ENCODE measurements at places on chromosomes 3 and 15.

DNA sequence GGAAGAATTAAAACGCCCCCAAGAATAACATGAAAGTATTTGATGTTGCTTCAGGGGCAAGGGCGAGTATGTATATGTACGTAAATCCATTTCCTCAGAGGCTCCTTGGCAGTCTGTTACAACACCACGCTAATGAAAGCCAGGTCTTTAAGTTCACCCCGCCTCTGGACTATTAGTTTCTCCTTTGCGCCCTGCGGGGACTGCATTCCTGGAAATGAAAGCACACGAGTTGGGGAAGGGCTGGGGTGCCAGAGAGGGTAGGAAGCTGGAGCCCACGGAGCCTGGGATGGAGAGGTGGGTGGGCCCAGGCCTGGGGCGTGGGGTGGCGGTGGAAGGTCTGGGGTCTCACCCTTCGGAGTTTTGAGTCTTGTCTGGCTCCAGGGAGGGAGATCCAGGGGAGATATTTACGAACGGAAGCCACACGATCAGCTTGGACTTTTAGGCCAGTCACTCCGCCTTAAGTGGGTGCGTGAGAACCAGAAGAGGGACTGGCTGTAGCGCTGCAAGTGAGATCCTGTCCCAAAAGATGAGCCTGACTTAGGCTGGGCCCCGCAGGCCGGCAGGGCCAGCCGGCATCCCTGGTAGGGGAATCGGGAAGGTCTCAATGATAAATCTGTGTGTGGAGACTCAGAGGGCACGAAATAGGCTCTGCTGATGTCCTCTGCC, 1.6 kb upstream of the PLCL2 start:
- DNase-seq, result no peak

DNA sequence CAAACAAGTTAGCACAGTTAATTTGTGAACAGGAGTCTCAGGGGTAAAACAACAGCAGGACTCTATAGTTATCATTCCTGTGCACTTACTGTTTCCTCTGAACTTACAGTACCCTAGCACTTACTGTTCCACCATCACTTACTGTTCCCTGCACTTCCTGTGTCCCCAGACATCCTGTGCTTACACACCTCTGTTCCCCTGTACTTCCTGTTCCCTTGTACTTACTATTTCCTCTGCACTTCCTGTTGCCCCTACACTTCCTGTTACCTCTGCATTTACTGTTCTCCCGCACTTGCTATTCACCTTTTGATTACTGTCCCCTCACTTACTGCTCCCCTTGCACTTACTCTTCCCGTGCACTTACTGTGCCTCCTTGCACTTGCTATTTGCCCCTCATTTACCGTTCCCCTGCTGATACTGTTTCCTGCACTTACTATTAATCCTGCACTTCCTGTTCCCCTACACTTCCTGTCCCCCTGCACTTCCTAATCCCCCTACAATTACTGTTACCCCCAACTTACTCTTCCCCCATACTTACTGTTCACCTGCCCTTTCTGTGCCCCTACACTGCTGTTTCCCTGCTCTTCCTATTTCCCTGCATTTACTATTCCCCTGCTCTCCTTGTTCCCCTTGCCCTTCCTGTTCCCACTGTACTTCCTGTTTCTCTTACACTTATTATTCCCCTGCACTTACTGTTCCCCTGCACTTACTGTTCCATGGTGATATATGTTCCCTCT, 30.3 kb downstream of the TPRA1 start:
- DNase-seq, result no peak

- no peak for DNase-seq
These were observed 53.4 kb upstream of the PRICKLE2 start for GRCh38 chr3:64278625-64279024.

GRCh38 chr3:112114576-112115160, 18.4 kb downstream of the GCSAM start:
- DNase-seq, result no peak

- DNase-seq, result no peak
These were observed 9.4 kb upstream of the ANPEP start for GRCh38 chr15:89823836-89824606.

- DNase-seq, result no peak
These were observed 114.2 kb downstream of the AGBL1 start for GRCh38 chr15:86193716-86194380.

DNA sequence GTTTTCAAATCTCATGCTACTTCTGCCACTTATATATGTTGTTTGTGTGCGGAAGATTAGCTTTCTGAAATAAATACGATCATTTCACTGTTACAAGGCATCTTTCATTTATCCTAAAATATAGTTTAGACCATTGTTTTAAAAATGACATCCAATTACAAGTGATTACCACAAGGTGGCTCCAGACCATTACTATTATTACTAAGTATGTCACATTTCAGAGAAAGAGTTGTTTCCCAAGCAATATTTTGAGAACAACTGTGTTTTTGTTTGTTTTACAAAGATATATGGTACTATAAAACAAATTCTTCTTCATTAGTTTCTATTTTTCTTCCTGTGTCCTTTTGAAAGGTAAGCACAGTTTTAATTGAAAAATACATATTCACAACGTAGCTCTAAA, 136.0 kb upstream of the RAP2B start:
- DNase-seq, result no peak

DNA sequence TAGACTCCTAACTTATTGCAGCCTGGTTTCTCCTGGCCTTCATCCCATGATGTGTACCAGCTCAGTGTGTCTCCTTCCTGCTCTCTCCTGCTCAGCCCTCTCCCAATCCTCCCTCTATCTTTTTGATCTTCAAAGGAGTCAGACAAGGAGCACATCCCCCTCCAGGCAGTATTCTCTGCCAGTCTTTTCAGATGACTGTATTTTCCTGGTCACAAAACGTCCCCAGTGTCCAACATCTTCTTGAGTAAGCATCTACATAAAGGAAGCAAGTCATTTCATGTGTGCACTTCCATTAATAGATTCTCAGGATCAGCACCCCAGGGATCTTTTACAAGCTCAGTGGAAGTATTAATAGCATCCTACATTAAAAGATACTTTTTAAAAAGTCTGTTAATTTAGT, 148.9 kb upstream of the THBS1 start:
- no peak for DNase-seq

GRCh38 chr3:32323604-32324003, 68.0 kb upstream of the CMTM7 start:
- no peak for DNase-seq

DNA sequence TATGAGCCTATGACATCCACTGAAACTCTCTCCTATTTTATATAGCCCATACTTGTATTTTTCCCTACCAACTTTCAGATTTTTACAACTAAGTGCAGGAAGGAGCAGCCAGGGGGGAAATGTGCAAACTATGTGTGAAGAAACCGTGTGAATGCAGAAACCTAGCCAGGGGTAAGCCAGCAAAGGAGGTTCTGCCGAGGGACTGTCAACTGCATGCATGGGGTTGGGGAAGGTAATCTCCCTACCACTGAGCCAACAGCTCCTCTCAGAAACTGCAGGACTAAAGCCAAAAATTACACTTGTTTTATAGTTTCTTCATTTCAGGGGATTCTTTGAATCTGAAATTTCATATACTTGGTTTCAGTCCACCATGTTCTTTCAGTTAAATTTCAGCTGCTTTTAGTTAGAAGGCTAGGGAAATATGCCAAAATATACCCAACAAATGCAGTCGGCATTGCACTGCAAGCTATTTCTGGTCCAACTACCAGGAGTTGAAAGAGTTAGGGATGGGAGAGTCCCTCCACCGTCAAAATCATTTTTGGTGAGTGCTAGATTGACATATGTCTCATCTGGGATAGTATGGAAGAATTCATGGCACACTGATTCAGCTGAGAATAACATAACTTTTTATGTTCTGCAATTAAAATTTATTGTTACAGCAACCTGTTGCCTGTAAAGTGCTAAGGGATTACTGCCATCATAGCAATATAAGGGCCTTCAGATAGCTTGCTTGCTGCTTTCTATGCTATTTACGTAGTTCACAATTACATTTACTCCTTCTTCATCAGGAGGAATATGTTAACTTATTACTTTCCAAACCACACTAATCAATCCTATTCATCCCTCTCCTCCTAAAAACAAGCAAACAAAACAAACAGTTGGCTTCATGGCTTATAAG, 904.2 kb downstream of the ROBO1 start:
- no peak for DNase-seq

- DNase-seq, result peak; percentile 40
These were observed 14.8 kb upstream of the CYP11A1 start for GRCh38 chr15:74382004-74382816.

DNA sequence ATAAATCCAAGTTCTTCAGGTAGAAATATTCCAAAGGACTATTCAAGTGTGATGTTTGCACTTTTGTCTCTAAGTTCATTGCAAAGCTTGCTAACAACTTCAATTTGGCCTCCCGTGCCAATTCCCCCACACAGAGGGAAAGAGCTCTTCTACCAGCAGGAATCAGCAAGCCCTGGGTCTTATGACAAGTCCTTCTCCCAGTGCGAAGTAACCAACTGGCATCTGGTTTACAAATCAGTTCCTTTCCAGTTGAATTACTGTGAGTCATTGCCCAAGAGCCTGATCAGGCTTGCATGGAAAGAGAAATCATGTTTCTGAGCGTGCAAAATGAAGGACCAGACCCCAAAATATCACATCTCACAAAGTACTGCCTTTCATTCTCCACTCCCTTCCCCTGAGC, 62.7 kb upstream of the SLCO3A1 start:
- DNase-seq, result no peak

DNA sequence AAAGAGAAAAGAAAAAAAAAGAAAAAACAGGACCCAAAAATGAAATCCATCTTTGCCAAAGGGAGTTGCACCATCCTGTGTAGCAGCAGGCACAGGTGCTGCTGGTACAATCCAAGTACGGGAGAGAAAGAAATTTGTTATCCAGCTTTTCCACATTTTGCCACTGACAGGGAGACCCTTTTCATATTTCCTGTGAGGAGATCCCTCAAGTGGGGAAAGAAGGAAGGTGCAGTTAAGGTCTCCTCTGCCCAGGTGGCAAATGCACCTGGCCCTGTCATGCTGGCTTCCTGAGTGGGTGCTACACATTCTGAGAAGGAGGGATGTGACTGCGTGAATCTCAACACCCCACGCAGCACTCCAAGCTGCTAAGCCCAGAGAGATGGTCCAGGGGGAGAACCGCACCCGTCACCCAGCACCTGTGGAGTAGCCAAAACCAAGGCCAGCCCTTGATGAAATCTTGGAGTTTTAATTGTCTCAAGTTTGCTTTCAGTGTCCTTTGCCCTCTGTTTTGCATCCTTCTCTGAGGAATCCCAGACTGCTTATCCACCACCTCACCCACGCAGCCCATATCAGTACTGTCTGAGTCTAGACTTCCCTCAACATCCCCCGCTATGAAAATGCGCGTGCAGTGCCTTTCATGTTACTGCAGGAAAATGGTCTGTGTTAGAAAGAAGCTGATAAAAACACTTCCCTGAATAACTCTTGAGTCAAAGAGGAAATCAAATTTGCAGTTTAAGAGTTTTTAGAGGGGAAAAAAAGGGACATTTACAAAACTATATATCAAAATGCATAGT, 141.9 kb upstream of the THBS1 start:
- no peak for DNase-seq

DNA sequence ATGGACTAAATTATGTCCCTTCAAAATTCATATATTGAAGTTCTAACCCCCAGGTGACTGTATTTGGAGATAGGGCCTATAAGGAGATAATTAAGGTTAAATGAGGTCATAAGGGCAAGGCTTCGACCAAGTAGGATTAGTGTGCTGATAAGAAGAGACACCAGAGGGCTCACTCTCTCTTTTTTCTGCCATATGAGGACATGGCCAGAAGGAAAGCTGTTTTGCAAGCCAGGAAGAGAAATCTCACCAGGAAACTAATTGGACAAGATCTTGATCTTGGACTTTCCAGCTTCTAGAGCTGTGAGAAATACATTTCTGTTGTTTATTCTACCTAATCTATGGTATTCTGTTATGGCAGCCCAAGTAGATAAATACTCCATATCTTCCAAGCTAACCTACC, 503.6 kb upstream of the NAALADL2 start:
- DNase-seq, result no peak

DNA sequence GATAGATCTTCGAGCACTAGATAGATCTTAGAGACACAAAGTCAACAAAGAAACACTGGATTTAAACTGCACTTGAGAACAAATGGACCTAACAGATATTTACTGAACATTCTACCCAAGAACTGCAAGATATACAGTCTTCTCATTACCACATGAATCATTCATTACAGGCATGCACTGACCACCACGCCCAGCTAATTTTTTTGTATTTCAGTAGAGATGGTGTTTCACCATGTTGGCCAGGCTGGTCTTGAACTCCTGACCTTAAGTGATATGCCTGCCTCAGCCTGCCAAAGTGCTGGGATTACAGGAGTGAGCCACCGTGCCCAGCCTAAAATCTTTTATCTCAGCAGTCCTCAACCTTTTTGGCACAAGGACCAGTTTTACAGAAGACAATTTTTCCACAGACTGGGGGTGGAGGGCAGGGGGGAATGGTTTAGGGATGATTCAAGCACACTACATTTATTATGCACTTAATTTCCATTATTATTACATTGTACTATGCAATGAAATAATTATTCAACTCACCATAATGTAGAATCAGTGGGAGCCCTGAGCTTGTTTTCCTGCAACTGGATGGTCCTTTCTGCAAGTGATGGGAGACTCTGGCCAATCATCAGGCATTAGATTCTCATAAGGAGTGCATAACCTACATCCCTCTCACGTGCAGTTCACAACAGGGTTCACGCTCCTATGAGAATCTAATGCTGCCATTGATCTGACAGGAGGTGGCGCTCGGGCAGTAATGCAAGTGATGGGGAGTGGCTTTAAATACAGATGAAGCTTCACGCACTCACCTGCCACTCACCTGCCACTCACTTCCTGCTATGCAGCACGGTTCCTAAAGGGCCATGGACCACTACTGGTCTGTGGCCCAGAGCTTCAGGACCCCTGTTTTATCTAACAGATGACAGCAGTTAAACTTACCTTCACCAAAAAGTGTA, 21.7 kb downstream of the CSNK1G1 start:
- no peak for DNase-seq

- no peak for DNase-seq
These were observed 474 bp downstream of the ATP2C1 start for GRCh38 chr3:130894130-130894985.

GRCh38 chr15:83398626-83399025, 48.5 kb upstream of the SH3GL3 start:
- no peak for DNase-seq

- DNase-seq, result no peak
These were observed 65.9 kb upstream of the LCTL start for GRCh38 chr15:66631616-66632263.

DNA sequence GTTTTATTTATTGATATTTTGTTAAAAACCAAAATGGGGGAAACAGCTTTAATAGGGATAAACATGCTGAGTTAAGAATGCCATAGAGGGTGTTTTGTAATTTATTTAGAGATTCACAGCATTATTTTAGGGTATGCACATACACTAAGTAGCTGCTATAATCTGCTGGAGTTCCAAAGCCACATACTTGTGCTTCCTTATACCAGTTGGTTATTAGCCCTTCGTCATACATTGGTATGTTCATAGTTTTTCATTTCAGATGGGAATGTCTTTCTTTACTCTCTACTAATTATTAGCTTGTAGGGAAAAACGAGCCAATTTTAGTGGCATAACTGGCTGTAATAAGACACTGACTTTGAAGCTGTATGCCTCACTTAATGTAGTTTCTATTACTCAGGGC, 74.9 kb downstream of the PFN2 start:
- DNase-seq, result no peak

GRCh38 chr3:17932136-17932771, 189.8 kb upstream of the TBC1D5 start:
- no peak for DNase-seq
